NCI-H1930 (cell line): ENCODE measurements at places on chromosomes 5 and 9.

- DNase-seq = no peak
Measured at GRCh38 chr9:17962747-17963146, 383.9 kb downstream of the SH3GL2 start.

DNA sequence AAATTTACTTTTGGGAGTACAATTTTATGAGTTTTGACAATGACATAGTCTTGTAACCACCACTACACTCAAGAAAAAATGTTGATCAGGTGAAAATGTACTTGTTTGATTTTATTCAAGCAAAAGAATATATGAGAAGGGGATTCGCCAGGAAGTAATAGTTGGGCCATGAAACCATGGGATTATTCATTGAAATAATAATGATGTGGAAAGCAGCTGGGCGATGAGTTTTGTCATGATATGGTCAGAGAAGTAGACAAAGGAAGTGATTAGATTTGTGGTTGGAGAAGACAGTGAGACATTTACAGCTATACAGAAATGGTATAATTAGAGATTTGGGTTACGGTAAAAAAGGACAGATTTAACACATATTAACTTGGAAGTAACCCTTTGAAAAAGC lies 11.2 kb downstream of the HMGCR start:
- no peak for DNase-seq

DNA sequence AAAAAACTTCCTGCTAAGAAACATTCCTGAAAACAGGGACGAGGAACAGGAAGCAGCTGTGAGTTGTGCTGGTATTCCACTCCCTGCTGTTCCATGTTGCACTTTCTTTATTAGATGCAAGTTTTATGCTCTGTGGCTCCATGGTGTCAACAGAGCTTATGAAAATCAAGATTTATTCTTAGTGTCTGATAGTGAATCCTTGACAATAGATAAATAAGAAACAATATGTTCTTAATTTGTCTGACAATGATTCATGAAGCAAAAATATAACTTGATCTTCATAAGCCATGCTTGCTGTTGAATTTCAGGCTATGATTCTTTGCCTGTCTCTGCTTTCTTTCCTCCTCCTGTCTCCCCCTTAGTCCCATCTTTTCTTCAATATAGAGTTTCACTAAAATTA lies 119.6 kb downstream of the DROSHA start:
- no peak for DNase-seq

DNA sequence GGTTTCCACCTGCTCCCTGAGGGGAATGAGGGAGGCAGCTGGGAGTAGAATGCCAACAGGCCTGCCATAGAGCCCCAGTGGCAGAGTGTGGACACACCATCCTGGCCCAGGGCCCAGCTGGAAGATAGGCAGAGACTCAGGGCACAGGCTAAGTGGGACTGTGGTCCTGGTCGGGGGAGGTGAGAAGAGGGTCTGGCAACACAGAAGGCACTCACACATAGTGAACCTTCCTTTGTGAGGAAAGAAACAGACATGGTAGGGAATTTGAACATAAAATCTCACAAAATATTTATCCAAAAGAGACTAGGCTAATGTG lies 41.2 kb downstream of the WDR36 start:
- DNase-seq = no peak

DNA sequence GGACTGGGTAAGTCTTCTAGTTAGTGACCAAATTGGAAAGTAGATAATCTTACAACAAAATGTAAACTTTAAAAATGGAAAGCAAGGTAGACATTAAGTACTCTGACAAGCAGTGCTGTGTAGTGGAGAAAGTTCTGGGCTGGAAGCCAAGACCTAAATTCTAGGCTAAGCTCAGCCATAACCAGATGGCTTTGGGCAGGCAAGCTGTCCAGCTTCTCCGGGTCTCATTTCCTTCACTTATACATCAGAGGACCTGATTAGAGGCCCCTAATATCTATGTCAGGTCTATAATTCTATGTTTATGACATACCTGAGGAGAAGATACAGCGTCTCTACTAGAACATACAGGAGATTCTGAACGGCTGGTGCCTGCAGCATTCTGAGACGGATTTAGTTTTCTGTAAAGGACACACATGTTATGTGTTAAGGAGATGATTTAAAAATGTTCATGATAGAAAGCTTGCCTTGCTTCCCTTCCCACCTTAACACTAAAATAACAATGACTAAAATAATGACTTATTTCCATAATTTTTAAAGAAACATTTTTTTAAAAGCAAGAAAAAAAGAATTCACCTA lies 61.2 kb downstream of the ELL2 start:
- no peak for DNase-seq

DNA sequence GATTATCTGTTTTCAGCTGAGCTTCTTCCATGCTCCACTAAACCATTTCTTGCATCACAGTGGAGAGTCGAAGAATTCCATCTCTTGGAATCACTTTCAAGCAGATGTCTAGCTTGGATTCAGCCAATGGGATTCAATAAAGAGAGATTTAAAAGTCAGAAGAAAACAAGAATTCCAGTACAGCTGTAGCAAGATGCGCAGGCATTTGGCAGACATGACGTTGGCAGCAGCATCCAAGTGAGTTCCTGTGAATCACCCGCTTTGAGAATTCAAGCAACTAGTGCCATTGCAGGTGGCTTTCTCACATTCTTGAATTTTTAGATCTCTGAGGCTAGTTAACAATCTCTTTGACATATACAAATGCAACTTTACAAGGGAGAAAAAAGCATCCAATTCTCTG lies 467.0 kb downstream of the CDH10 start:
- no peak for DNase-seq
